CD4-positive, alpha-beta T cell treated with Interleukin-4 for 1 hour (primary cell): ENCODE measurements at places on chromosomes 5 and 9.

- no peak for DNase-seq
Observed at GRCh38 chr9:110340306-110340705, 2.6 kb upstream of the TXNDC8 start.

- no peak for DNase-seq
Observed at GRCh38 chr5:123881759-123882244, 369.8 kb downstream of the CSNK1G3 start.

DNA sequence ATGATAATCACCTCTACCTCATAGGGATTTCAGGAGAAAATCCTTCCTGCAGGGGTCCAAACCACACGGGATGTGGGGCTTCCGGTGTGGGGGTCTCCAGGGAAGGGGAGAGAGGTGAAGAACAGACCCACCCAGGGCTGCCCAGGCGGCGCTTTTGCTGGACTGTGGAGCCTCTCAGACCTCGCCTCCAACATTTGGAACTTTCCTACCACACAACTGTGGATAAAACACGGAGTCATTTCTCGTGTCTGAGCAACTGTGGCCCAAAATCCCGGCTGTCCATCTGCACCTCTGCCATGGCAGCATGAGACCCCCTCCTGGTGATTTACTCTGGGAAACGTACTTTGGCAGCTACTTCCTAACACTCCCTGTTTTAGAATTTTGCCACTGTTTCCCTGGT is 307.8 kb upstream of the IRX4 start:
- no peak for DNase-seq

DNA sequence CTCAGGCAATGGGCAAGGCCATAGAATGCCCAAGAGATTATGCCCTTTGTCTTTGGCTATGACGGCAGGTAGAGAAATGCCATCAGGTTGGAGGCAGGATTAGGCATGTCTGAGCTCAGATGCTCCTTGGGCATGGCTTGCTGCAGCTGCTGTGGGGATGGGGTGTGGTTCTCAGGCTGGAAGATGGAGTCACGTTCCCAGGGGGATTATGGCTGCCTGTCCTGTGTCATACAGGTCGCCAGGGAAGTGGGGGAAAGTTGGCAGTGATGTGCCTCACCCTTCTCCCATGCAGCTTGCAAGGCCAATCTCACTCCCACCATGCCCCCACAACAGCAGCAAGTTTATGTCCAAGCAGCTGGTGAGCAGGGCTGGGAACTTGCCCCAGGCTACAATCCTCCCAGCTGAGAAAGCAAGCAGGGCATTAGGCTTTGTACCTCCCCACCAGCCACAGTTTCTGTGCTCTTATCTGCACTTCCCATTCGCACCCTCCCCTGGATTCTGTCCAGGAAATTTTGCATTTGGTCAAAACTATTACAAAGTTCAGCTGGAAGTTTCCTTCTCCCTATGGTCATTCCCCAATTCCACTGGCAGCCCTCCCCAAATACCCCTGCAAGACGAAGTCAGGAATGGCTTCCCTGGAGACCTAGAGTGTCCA is 1788.0 kb upstream of the NUDT12 start:
- no peak for DNase-seq

GRCh38 chr9:131875828-131876485 is 136.1 kb upstream of the RAPGEF1 start:
- DNase-seq, result no peak

DNA sequence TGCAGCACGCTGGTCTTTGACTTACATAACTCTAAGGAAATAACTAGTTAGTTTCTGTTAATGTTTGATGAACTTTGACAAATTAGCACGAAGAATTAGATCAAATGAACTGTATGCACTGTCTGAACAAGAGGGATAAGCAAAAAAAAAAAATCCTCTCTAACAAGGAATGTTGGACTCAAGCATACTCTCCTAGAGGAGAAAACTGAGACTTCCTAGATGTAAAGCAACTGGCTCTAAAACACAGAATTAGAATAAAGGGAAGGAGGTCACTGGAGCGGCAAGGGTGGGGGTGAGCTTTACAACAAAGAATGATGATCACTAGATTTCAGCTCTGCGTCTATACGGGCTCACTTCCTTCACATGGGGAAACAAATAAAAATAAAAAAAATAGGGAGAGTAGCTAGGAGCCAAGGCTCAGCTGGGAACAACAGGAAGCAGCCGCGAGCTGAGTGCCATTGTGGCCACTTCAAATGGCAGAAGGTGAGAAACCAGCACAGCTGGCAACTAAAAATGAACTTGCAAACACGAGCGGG is 48.7 kb upstream of the CEMIP2 start:
- no peak for DNase-seq

GRCh38 chr9:36158122-36158521 is 11.1 kb upstream of the CCIN start:
- DNase-seq, result no peak
